Adrenal gland (tissue), 19 donors: ENCODE measurements at places on chromosomes 2 and 18. TPM values are rescaled to one million over a fixed set of nuclear protein-coding genes. Genes with fewer than 3 reads are reported as not detected.

The ONECUT2 gene
- 0.08 TPM for polyA plus RNA-seq

- H3K36me3 ChIP-seq, result no peaks in the 10 kb centered on the region
- H3K4me3 ChIP-seq, result no peak overlapping the region
- H3K4me1 ChIP-seq, result no peaks in the 10 kb centered on the region
- no peak overlapping the region for H3K27ac ChIP-seq
- H3K27me3 ChIP-seq, result no peaks in the 10 kb centered on the region
- no peak for DNase-seq
These were observed 152.9 kb downstream of the FAM124B start for GRCh38 chr2:224248944-224249371.

DNA sequence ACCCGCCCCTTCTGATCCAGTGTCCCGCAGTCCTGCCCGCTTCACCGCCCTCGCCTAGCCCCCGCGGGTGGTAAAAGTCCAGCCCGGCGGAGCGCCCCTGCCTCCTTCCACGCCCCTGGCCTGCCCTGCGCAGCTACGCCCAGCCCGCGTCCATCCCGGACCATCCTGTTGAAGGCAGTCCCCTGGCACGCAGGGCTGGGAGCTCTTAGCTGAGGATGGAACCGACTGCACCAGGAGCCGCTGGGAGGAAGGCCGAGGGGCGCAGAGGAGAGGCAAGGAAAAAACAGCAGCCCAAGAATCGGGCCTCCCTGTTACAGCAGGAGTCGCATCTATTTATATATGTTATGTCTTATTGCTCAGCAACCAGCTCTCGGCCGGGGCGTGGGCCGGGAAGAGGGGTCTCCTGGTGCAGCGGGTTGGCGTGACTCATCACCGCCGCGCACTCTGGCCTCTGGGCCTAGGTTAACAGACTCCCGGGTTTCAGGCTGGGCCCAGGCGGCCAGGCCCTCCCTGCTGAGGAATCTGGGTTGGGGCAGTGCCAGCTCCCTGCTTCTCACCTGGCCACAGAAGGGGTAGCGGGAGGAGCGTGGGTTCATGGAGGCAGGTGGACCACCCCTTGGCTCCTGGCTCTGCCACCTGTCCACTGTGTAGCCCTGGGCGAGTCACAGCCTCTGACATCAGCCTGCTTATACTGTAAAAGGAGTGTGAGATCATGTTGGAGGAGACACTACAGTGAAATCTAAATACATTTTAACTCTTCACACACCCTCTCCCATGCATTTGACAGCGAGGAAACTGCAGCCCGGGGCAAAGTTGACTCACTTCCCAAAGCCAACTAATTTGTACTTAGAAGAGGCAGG is 13.4 kb upstream of the MAP3K2 start:
- H3K36me3 ChIP-seq, result no peaks in the 10 kb centered on the region
- no peak for DNase-seq
- peaks cover 17% of the 10 kb centered on the region for H3K4me1 ChIP-seq

DNA sequence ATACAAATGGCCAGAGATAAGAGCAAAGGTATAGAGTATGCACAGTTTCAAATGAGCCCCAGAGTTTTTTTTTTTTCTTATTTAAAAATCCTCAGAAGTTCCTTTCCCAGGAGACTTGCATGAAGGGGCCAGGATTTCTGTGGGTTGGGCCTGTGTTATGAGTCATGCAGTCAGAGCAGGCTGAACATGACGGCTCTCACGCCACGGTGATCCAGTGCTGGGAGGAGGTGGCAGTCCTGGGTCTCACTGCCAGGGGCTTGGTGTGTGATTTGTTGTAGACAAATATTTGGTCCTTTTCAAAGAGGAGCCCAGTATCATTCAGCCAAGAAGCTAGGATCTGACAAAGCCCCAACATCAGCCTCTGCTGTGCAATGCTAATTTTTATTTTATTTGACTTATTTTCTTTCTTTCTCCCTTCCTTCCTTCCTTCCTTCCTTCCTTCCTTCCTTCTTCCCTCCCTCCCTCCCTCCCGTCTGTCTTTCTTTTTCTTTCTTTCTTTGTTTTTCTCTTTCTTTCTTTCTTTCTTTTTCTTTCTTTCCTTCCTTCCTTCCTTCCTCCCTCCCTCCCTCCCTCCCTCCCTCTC is 10.4 kb upstream of the KCNE4 start:
- no peak overlapping the region for H3K4me3 ChIP-seq
- no peaks in the 10 kb centered on the region for H3K27me3 ChIP-seq
- peak; percentile 80 for DNase-seq
- peaks cover 6% of the 10 kb centered on the region for H3K4me1 ChIP-seq
